ENCODE measurements at places on chromosomes 16 and 17.

DNA sequence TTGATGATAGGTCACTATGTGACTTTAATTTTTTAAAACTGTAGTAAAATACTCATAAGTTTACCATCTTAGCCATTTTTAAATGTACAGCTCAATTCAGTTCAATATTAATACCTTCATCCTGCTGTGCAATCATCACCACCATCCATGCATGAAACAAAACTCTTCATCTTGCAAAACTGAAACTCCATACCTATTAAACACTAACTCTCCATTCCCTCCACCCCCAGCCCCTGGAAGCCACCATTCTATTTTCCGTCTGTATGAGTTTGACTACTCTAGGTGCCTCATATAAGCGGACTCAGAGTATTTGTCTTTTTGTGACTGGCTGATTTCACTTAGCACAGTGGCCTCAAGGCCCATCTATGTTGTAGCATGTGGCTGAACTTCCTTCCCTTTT lies 9.4 kb upstream of the CNEP1R1 start:
- DNase-seq: no peak

- DNase-seq: no peak
Measured at GRCh38 chr16:590188-590814, 435 bp downstream of the RAB40C start.

- no peak for DNase-seq
Measured at GRCh38 chr16:84190731-84191388, at the start of gene ADAD2. Gene ADAD2, plus strand, starts transcription at chr16:84191157. Its CDS starts 74 bp downstream, at chr16:84191231.

- no peak for DNase-seq
Measured at GRCh38 chr16:1043881-1044451, 28.6 kb upstream of the SSTR5 start.

DNA sequence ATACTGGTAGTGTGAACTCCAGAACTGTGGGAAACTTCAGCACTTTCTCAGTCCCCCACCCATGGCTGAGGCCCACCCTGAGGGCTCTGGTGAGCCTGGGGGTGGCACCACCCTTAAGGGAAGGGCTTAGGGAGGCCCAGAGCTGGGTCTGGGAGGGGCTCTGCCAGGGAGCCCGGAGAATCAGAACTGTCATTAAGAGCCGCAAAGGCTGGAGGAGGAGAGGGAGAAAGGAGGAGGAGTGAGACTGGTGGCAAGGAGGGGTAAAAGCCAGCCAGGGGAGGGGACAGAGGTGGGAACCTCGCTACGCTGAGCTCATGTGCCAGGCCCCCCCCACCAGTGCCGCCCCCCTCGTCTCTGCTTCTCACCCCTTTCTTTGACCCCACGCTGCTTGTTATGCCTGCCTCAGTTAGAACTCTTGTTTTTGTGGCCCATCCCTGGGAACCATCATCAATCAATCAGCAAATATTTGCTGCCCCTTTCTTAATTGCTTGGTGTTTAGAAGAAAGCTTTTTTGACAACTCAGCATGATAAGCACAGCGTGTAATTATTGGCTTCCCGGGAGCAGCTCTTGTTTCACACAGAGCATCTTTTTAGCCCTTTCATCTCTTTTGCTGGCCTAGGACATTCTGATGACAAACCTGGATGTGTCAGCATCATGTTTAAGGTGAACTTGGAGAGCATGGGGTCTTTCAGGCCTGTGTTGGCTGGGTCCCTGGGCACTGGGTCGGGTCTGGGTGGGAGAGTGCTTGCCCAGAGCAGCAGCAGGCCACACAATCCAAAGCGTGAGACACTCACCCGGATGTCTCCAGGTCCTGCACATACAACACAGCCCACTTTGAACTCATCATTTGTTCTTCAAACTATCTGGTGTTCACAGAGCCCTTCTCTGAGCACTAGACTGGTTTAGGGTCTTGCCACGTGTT lies 77.7 kb downstream of the NETO2 start:
- DNase-seq: no peak

DNA sequence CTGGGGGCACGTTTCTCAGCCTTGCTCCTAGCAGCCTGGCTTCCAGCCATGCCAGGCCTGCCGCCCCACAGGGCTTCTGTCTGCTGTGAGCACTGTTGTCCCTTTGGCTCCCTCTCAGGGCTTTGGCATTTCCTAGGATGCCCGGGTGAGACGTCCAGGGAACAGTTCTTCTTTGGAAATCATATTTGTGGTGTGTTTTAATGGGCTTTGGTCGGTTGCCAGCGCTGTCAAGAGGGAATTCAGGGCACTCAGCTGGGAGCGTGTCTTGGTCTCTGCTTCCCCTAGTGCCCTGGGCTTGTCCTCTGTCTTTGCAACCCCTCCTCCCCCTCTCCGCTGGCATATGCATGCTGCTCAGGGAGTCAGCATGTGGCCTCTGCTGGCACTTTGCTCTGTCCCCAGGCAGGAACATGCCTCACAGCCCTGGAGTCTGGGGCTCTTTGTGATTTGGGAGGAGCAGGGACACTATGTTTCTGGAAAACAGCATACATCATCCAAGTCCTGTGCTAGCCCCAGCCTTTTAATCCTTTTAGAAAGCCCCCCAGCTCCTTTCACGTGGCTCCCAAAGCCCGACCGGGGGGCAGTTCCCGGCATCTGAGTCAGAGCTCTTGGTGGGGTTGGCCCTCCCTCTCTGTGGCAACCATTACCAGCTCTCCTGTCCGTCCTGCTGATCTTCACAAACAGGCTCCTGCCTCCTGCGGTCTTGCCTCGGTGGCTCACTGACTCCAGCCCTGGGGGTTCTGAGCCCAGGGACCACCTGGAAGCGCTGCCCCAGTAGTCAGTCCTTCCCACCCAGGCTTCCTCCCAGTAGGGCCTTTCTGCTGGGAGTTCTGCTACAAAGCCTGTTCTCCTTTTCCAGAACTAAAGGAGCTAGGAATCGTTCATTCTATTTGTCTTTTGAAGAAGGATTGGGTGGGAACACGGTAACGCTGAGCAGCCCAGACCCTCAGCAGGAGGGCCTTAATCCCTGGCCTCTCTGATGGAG lies 26.7 kb downstream of the SAP30BP start:
- no peak for DNase-seq

DNA sequence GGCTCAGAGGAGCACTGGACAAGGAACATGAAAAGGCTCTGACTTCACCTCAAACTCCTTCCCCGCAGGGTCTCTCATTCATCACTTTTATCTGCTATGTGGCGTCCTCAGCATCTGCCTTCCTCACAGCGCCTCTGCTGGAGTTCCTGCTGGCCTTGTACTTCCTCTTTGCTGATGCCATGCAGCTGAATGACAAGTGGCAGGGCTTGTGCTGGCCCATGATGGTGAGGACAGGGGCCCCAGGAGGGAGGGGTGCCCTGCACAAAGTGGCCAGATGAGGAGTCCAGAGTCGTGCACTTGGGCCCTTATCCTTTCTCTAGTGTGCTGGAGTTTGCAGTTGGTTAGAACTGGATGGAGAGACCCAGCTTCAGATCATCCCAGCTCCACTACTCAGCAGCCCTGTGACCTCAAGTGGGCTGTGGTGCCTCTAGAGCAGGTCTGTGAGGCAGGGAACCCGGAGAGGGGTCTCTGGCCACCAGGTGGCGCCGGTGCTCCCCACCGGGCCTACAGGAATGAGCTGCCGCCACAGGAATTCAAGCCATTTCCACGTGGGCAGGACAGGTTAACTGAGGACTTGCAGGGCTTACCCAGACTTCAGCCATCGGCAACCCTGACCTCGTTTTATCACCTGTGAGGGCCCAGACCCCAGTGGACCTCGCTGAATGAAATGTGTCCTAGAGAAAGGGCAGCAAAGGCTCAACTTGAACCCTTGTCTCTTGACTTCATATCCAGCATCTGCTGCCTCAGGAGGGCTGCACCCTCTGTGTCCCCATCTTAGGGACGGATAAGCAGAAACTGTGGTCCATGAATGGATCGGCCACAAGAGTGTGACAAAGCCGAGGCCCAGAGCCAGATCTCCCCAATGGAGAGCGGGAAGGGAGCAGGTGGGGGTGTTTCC lies 4.0 kb downstream of the CMTM3 start:
- peak; percentile 85 for DNase-seq

DNA sequence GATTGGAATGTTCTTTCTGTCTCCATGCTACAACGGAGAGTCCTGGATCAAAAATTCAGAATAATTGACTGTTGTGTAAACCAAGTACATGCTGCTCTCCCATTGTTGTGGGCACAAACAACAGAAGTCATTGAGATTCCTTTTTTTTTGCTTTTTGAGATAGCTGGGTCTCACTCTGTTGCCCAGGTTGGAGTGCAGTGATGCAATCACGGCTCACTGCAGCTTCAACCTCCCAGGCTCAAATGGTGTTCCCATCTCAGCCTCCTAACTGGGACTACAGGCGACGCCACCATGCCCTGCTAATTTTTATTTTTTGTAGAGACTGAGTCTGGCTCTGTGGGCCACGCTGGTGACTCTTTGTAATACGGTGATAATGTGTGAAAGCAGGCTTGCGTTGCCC lies 24.5 kb downstream of the NDE1 start:
- no peak for DNase-seq

- no peak for DNase-seq
Measured at GRCh38 chr16:72991644-72992043, 56.3 kb downstream of the ZFHX3 start.

- DNase-seq: no peak
Measured at GRCh38 chr16:27452569-27453493, 50.9 kb downstream of the IL21R start.

GRCh38 chr17:77459018-77459755 lies 318.4 kb downstream of the SEC14L1 start:
- peak; percentile 43 for DNase-seq

DNA sequence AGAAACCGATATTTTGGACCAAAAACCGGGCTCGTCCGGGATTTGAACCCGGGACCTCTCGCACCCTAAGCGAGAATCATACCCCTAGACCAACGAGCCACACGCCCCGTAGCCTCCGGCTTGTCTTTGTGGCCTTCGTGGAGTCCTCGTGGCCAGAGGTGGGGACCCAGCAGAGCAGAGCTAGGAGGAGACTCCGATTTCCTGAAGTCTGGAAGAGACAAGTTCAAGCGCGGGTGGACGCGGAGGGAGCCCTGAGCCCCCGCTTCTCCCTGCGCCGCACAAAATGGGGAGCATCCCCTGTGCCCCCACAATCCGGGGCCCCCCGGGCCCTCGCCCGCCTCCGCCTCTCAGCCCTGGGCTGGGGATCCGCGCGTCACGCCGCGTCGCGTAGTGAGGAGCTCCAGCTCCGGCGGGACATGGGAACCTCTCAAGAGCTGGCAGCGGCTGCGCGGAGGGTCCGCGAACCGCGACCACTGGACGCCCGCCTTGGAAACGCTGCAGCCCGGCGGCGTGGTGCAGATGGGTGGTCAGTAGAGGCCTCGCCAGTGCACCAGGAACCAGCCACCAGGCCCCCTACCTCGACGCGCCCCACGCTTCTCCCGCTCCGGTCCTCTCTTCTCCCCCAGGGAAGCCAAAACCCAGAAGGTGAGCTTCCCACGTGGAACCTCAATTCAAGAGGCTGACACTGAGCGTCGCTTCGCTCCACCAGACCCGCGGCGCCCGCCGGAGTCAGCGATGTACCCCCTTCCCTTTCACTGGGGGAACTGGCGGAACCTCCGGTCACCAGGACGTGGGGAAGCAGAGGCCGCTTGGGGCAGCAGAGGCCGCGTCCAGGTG lies 5.2 kb upstream of the OR1F1 start:
- peak; percentile 66 for DNase-seq

GRCh38 chr17:65532101-65532890 lies 29.2 kb downstream of the AXIN2 start:
- no peak for DNase-seq

GRCh38 chr16:30755955-30756780 lies 5.7 kb downstream of the CFAP119 start:
- DNase-seq: no peak

DNA sequence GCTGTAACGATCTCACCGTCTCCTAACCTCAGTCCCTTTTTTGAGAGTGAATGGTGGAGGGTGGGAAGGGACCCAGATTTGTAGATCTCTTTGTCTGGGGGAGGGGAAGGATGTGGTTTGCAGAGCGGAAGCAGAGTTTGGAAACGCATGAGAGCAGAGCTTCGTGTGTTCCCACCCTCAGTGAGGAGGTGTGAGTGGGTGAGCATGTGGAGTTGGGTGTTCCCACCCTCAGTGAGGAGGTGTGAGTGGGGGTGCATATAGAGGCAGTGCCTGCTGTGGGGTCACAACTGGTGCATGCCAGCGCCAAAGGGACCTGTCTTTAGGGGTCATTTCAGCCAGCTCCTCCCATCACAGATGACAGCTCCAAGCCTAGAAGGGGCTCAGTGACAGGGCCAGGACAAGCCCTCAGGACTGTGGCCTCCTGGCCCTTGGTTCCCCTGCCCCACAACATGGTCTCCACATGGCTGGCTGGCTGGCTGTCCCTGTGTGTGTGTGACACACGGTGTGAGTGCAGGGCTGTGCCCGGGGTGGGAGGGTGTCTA lies 1.8 kb upstream of the CISD3 start:
- peak; percentile 83 for DNase-seq

- DNase-seq: no peak
Measured at GRCh38 chr17:29674281-29674680, 51.6 kb upstream of the CORO6 start.

DNA sequence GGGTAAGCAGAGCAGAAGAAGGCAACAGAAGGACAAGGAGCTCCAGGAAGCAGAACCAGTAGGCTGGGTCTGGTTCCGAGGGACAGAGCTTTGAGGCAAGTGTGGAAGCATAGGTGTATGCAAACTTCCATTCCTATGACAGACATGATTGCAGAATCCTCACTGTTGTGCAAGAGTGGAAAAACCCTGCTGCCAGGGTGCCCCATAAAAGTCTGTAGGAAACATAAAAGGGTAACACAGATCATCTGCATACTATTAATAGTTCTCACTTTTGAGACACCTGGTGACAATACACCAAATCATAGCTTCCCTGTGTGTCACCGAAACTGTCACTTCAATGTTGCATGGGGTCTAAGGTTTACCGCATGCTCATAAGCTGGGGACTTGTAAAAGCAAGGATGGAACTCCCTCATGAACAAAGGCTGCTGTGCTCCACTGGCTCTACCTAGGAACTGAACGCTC lies 39.7 kb downstream of the ARHGAP17 start:
- DNase-seq: no peak

- peak; percentile 68 for DNase-seq
Measured at GRCh38 chr17:67602974-67603373, 114.8 kb upstream of the NOL11 start.

DNA sequence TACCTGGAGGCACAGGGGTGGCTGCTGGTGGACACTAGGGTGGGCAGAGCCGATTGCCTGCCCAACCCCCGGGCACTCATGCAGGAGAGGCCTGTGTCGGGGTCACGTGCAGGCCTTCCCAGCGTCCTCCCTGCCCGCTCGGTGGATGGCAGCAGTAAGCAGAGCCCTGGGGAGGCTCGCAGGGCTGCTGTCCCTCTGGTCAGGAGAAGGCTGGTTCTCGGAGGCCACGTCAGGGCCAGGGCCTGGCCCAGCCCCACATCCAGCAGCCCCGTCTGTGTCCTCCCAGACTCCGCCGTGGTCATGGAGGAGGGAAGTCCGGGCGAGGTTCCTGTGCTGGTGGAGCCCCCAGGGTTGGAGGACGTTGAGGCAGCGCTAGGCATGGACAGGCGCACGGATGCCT lies 35.6 kb downstream of the TSC2 start:
- DNase-seq: no peak

DNA sequence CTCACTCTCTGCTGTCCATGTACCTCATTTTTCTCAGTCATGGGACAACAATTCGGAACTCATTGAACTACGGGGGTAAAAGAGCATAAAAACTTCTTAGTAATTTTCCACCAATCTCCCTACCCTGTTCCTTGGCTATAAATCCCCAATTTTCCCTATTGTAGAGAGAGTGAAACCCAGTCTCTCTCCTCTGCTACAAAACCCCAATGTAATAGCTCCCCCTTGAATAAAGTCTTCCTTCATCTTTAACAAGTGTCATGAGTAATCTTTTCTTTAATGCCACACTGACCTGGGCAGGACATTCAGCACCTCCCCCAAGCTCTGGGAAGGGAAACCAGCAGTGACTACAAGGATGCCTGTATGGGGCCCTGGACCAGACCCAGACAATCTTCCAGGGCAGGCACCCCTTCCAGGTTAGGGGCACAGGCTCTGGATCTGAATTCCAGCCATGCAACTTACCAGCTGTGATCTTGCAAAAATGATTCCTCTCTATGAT lies 10.2 kb upstream of the EIF1 start:
- DNase-seq: no peak

Data from activated CD8-positive, alpha-beta T cell treated with anti-CD3 and anti-CD28 coated beads, Interleukin-2, amount 10 ng/mL, durations not matched to agents 7 days and 5 days (primary cell).